ENCODE measurements at places on chromosomes 1 and 21.

DNA sequence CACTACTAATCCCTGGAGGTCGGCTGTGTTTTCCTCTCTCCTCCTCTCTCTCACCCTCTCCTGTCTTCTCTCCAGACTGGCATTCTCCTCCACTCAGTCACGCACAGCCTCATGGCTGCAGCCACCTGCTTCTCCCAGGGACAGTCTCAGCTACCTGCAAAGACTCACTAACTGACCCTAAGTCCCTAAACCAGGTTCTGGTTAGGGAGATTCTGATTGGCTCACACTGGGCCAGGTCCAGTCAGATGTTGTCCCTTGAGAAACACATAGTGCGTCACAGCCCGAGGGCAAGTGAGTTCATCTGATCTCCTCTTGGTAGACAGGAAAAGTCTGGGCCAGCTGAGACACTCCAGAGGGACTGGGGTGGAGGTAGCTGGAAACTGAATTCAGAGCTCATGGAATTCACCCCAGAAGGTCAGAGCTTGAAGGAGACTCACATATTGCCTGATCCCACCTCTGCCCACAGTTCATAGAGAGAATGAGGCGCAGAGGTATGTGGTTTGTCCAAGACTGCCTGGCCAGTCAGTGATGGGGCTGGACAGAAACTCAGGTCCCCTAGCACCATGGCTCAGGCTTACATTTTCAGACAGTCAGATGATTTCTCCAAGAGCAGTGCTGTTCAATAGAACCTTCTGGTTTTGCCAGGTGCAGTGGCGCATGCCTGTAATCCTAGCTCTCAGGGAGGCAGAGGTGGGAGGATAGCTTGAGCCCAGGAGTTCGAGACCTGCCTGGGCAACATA is 40.4 kb upstream of the RPL11 start:
- no peak for DNase-seq

GRCh38 chr1:161046605-161047228 is 940 bp upstream of the USF1 start:
- DNase-seq: no peak

DNA sequence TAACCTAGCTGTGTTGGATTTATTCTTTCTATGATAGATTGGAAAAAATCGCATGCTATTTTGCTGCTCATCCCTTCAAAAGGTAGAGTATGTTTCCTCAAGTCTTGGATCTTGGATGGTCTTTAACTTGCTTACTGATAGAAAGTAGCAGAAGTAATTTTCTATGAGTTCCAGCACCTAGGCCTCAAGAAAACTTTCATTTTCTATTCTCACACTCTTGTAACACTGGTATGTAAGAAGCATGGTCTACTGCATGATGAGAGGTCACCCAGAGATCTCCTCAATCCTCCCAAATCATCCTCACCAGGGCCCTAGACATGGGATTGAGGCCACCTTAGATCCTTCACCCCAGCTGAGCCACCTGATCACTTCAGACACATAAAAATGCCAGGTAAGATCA is 7.2 kb downstream of the SPTA1 start:
- DNase-seq: no peak

DNA sequence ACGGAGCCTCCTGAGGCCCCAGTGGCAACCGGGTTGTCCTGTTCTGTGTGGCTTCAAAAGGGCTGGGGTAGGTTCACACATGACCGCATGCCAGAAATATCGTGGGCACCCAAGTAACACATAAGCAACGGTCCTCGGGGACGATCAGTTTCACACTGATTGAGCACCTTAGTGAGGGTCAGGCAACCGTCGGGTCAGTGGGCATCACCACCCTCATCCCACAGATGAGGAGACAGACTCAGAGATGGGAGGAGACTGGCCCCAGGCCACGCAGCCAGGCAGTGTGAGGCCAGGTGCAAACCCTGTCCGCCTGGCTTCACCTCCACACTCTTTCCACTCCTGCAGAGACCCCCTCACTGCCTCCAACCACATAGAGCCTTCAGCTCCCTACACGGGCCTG is 309.8 kb downstream of the MATN1 start:
- DNase-seq: no peak

- DNase-seq: no peak
These were observed 18.0 kb upstream of the SLC2A7 start for GRCh38 chr1:9044236-9044635.

- DNase-seq: no peak
These were observed 89.0 kb downstream of the PSMG1 start for GRCh38 chr21:39094087-39094780.

DNA sequence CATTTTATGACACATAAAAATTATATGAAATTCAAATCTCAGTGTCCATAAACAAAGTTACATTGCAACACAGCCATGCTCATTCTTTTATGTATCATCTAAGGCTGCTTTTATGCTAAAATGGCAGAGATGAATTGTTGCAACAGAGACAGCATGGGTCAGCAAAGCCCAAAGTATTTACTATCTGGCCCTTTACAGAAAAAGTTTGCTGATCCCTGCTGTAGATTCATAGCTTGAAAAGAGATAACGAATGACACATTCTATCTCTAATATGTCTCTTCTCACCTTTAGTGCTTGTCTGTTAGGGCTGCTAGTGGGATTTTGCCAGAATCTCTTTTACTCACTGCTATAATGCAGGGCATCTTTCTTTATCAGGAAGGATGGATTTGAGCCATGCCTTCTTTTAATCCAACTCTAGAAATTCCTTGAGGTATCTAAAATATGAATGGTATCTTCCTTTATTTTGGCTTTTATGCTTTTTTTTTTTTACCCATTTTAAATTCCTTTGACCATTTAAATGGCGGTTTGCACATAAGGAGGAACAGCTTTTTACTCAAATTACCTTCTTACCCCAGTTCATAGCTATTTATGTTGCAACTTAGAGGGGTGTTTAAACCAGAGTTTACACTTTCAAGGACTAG is 598.2 kb downstream of the PLPP3 start:
- no peak for DNase-seq

DNA sequence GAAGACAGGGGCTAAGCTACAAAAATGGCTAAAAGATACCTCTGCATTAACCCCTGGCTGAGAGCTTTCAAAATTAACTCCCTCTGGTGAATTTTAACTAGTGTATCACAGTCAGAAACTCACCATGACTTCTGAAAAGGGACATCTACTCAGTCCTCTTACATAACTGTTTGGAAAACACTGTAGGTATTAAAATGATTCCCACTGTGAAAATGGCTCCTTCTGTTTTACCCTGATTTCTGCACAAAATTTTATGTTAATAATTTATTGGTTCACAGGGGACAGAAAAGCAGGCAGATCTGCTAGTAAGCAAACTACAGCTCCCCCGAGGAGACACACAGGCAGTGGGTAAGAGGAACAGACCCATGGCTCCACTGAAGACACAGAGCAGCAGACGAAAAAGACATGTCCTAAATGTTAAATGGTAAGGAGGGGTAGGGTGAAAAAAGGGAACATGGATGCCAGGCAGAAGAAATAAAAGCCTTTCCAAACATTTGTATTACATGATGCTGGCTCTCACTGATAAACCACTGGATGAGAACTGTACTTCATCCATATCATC is 111.7 kb downstream of the SLC45A1 start:
- DNase-seq: no peak

GRCh38 chr1:36083635-36084496 is at the start of gene TEKT2:
Gene TEKT2 (plus strand): TSS chr1:36084094. CDS start chr1:36084922, 828 bp downstream.
- peak; percentile 65 for DNase-seq

- DNase-seq: no peak
These were observed 77.0 kb downstream of the ZZZ3 start for GRCh38 chr1:77605246-77606026.

- DNase-seq: no peak
These were observed 55.5 kb downstream of the TLR5 start for GRCh38 chr1:223087291-223088255.

DNA sequence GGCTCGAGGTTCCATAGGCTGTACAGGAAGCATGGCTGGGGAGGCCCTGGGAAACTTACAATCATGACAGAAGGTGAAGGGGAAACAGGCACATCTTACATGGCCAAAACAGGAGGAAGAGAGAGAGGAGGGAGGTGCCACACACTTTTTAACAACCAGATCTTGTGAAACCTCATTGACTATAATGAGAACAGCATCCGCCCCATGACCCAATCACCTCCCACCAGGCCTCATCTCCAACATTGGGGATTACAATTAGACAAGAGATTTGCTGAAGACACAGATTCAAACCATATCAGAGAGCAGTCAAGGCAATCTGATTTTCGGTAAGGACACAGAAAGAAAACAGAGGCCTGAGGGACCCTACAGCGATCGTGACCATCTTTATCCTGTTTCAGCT is 41.7 kb downstream of the TNFRSF9 start:
- DNase-seq: no peak

- DNase-seq: no peak
These were observed 17.4 kb upstream of the KANK4 start for GRCh38 chr1:62336638-62336994.

DNA sequence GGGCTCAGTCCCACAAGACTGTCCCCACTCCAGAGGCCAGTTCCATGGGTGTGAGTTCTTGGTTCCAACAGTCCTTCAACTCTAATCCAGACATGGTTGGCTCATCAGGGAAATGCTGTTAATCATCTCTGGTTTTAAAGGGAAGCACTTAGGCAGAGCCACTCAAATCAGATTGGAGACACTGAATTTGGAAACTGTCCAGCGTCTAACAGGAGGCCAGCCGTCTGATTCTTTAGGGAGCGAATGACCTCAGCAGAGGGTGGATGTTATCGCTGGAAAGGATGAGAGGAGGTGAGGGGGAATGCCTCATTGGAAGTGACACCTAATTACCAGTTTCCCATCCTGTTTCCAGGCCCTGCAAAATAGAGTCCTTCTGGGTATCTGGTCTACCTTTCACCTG is 22.8 kb upstream of the LRRC38 start:
- no peak for DNase-seq

GRCh38 chr1:165842671-165843129 is 15.3 kb downstream of the UCK2 start:
- DNase-seq: no peak

DNA sequence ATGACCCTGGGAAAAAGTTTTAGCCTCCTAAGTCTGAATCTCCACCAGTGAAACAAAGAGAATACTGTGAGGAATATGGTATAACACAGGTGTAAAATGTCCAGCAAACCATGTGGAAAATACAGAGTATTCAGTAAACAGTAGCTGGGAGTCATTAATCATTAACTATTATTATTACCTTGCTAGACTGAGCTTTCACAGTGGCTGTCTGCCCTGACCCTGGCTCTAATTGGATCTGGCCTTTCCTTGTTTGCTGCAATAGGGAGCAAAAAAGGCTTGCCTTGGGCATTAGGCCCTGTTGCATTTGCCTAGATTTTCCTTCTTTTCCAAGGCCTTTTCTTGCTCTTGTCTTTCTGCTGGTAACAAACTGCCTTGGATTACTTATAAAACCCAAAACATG is 179.1 kb upstream of the BEND5 start:
- DNase-seq: peak; percentile 20

GRCh38 chr21:14923468-14923867 is 141.3 kb downstream of the NRIP1 start:
- DNase-seq: no peak

GRCh38 chr21:26709090-26709489 is 136.0 kb upstream of the CYYR1 start:
- no peak for DNase-seq

DNA sequence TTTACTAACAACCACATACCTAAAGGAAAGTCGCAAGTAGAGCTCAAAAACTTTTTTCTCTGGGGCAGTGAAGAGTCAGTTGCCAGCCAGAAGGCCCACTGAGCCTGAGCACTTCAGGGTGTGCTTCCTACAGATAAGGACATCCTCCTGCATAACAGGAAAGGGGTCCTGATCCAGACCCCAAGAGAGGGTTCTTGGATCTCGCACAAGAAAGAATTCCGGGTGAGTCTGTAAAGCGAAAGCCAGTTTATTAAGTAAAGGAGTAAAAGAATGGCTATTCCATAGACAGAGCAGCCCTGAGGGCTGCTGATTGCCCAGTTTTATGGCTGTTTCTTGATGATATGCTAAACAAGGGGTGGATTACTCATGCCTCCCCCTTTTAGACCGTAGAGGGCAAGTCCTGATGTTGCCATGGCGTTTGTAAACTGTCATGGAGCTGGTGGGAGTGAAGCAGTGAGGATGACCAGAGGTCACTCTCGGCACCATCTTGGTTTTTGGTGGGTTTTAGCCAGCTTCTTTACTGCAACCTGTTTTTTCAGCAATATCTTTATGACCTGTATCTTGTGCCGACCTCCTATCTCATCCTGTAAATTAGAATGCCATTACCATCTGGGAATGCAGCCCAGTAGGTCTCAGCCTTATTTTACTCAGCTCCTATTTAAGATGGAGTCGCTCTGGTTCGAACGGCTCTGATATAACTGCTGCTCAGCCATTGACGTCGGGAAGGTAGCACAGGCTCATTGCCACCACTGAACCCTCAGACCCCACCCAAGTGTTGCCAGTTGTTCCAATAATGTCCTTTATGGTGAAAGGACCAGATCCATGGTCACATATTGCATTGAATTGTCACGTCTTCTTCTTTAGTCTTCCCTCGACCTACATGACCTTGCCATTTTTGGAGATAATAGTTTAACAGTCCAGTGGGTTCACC is 96.6 kb upstream of the ERRFI1 start:
- no peak for DNase-seq

GRCh38 chr1:228016653-228017355 is 10.0 kb downstream of the WNT3A start:
- no peak for DNase-seq

GRCh38 chr1:184802354-184803179 is 47.9 kb upstream of the EDEM3 start:
- no peak for DNase-seq

DNA sequence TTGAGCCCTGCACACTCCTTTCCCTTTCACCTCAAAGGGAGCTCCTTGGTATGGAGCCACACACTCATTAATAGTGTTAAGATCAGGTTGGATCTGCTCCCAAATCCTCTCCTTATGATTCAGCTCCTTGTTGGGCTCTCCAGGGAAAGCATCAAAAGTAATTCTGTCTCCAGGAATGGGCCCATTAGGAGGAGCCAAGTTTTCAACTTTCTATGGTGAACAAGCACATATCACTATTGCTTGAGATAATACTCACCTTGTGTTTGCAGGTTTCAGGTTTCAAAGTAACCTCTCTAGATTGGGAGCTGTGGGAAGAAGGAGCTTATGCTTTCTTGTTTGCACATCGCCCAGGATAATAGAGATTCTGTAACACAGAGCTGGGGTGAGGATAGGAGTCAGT is 164.8 kb downstream of the TNFSF18 start:
- no peak for DNase-seq

DNA sequence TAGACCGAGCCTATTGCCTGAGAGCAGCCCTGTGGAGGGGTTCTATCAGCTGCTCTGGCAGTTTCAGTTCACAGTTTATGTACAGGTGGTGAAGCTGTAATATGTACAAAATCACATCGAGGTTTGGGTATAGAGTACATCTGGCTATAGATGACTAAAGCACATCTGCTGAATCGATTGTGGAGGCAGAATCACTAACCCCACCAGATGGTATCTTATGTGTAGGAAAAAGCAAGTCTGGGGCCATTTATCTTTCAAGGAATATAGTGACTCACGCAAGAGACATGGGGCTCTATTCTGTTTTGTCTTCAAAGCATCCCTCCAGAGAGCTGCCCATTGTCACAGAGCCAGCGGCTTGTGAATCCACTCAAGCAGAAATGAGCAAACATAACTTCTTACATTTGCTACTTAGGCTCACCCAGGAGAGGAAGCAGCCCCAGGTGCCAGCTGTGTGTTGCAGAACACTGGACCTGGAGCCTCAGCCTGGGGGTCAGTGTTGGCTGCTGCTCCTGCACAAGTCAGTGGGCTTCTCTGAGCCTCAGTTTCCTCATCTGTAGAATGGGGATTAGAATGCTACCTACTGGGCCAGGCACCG is 21.3 kb downstream of the MIIP start:
- no peak for DNase-seq
